Right lobe of liver (tissue), 6 donors: ENCODE measurements at places on chromosomes 3 and 15.
A peak's percentile ranks its signal among the peaks of the same experiment; 100 is the strongest.

DNA sequence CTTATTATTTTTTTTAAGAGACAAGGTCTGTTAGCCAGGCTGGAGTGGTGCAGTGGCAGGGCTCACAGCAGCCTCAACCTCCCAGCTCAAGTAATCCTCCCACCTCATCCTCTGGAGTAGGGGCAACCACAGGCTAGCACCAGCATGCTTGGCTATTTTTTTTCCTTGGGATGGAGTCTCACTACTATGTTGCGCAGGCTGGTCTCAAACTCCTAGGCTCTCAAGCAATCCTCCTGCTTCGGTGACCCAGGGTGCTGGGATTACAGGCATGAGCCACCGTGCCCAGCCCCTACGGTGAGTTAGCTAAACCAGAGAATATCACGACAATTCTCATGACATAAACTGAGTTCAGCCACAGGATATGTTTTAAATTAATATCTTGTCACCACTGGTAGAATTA lies 2.0 kb downstream of the DCUN1D1 start:
- no peak for DNase-seq

DNA sequence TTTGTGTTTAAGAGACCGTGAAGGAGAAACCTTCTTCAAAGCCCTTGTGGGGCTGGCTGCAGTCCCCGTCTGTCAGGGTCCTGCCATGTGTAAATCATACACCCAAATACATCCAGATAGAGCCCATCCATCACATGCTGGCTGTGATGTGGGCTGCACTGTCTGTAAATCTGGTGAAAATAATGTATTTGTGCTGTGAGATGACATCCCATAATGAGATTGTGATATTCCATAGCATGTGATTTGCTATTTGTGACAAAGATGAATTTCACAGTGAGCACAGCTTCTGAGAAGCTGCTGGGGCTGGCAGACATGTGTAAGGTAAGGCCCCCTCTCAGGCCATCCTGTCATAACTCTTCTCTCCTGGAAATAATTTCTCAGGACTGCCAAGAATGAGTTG lies 114.3 kb upstream of the MB21D2 start:
- DNase-seq: no peak

GRCh38 chr3:494190-494589 lies 297.6 kb downstream of the CHL1 start:
- no peak for DNase-seq

DNA sequence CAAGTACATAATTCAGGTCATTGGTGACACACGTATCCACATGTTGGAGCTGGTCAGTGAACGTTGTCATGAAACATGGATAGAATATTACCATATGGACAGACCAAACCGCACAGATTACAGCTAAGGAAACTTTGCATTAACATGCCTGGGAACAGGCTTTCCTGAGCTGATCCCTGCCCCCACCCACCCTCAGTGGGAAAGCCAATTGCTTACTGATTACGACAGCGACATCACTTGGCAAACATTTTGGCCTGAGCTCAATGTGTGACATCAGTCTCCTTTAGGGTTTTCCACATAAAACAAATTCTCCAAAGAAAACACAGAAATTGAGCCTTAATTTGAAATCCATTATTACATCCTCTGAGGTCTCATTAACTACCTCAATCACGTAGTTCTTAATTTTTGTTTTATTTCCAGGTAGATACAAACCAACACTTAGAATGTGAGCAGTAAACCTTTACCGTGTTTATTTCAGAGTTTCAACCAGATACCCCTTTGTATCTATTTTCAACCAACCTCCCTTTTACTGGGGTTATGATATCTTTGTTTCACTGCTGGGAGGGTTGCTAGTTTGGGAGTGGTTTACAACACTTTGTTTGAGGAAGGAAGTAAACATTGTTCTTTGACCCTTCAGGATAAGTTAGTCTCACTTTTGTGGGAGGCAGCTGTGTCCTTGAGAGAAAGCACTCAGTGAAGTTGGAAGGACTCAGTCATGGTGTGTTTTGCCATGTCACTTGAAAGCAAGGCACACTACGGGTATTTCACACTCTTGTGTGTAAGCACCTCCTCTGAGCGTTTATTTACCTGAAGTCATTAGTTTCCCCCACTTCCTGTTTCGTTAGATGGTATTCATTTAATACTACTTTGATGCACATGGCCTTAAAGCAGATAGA lies 103.1 kb downstream of the CMSS1 start:
- peak; percentile 90 for DNase-seq

DNA sequence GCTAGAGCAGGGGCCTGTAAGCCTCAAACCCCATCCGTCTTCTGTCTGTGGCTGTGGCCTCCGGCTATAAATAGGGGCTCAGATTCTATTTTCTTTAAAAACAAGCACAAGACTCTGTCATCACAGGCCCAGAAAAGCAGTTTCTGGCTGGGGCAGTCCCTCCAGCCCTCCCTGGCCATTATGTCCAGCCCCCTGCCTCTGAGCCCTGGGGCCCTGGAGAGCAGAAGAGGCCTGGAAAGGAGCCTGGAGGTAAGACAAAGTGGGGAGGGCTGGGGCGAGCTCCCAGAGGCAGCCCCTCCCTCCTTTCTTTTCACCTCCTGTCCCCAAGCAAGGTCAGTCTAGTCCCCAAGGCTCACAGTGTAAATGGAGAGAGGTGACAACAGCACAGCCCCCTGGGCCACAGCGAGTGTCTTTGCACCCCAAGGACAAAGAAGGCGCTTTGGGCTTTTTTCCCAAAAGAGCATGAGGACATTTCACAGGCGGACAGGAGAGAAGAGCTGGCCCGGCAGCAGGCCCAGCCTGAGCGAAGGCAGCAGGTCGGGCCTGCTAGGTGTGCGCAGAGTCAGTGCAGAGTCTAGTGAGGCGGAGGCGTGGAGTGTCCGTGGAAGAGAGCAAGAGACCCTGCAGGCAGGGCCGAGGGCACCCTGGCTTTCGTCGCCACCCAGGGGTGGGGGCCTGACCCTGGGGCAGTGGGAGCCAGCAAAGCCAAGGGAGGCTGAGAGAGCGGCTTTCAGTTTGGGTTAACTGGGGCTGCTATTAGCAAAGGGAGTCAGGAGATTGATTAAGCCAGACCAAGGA lies 188.3 kb downstream of the TBC1D2B start:
- no peak for DNase-seq

DNA sequence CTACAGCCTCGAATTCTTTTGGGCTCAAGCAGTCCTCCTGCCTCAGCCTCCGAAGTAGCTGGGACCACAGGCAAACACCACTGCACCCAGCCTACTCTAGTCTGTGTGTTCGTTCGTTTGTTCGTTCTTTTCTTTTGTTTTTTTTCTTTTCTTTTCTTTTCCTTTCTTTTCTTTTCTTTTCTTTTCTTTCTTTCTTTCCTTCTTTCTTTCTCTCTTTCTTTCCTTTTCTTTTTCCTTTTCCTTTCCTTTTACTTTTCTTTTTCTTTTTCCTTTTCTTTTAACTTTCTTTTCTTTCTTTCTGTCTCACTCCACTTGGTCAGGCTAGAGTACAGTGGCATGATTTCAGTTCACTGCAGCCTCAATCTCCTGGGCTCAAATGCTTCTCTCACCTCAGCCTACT lies 36.8 kb downstream of the LMLN start:
- DNase-seq: no peak

DNA sequence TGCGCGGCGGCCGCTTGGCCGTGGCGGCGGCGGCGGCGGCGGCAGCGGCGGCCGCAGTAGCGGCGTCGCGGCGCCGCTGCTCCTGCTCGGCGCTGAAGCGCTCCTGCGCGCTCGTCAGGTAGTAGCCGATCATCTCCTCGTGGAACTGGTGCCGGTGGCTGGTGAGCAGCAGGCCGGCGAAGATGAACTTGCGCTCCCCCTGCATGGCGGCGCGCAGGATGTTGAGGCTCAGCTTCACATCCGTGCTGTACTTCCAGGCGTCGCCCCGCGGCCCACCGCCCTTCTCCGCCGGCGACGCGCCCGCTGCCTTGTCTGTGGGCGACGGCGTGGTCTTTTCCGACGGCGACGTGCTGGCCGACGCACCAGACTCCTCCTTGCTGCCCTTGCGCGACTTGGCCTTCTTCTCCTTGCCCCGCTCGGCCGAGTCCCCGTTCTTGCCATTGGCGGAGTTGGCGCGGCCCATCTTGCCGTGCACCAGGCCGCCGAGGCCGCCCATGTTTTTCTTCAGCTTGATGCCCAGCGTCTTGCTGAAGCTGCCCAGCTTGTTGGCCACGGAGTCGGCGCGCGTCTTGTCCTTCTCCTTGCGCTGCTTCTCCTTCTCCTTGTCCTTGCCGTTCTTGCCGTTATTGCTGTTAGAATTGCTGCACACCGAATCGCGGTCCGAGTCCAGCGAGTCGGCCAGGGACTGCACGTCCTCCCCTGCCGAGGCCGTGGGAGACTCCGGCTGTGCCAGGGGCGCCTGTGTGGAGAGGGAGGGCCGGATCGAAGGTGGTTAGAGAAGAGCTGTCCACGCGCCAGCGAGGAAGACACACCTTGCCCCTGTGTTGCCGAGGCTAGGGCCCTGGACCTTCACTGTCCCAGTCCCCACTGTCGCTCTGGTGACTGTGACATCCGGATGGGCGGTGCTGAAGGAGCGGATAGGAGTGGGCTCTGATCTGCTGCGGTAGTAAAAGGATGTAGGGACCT lies 157.6 kb downstream of the KLF13 start:
- no peak for DNase-seq

- DNase-seq: no peak
Measured at GRCh38 chr3:16072420-16073110, 101.9 kb upstream of the GALNT15 start.

DNA sequence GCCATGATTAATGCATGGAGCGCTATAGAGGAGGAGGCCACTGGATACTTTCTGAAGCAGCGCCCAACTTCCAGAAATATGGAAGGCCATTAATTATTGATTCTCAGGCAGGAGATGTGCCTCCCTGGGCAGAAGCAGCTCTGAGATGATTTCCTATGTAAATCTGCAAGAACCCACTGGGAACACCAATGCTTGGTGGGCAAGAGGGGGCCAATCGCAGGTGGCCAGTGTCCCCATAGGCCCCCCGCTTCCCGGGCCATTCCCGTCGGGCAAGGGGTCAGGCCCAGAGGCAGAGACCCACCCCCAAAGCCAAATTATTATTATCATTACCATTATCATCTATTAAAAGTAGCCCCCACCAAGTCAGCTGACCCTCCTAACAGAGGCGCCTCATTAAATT lies 288.0 kb upstream of the TLE3 start:
- no peak for DNase-seq

DNA sequence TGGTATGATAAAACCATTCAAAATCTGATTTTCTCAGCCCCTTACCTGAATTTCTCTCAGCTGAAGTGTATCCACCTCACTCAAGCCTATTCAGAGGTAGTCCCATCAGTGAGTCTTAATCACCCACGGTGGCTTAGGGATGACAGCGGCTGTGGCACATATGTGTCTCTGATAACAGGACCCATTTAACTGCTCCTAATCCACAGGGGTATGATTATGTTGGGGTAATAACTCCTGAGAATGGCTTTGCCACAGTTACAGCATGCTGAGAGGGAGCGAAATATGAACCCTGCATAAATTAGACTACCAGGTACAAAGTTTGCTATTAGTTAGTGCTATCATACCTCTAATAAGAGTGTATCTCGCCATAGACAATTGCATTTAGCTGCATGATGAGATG lies 10.6 kb downstream of the CLRN1 start:
- DNase-seq: no peak

GRCh38 chr3:53803124-53803815 lies 42.9 kb downstream of the CHDH start:
- DNase-seq: no peak

- DNase-seq: no peak
Measured at GRCh38 chr15:72389231-72389630, 8.9 kb upstream of the TMEM202 start.

- DNase-seq: no peak
Measured at GRCh38 chr3:184171562-184171961, 3.1 kb upstream of the AP2M1 start.

GRCh38 chr3:10015461-10015904 lies 10.8 kb upstream of the FANCD2 start:
- DNase-seq: peak; percentile 69

GRCh38 chr3:45188719-45189659 lies 37.1 kb downstream of the TMEM158 start:
- DNase-seq: no peak
